Activated gamma-delta T cell treated with Interleukin-2 at 50 U/mL for 16 hours (primary cell): ENCODE measurements at places on chromosomes 12 and 14.

- peak; percentile 23 for DNase-seq
Measured at GRCh38 chr14:57390806-57391516, 575 bp downstream of the NAA30 start.

DNA sequence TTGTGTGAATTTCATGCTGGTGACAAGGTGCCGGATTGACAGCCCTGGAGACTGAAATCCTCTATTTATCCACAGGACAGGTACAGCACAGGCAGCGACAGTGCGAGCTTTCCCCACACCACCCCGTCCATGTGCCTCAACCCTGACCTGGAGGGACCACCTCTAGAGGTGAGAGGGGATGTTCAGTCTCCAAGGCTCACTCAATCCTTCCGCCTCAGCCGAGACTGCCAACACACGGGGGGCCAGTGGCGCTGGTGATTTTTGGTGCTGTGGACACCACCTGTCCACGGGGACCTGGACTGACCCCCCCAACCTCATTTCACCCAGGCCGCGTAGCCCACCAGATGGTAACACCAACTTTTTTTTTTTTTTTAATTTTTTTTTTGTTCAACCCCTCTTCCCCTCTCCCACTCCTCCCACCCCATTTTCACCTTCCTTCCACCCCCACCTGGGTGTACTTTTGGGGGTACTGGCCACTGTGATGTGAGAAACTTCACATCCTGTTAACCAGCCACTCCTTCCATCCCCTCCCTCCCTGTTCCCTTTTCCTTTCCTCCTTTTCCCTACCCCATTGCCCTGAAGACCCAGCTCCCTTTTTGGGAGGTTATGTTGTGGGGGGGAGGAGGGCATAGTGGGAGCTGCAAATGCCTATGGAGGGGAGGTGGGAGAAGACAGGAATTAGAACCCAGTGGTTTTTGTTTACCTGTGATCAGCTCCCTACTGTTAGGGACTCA lies 12.9 kb downstream of the PCBP2 start:
- no peak for DNase-seq

DNA sequence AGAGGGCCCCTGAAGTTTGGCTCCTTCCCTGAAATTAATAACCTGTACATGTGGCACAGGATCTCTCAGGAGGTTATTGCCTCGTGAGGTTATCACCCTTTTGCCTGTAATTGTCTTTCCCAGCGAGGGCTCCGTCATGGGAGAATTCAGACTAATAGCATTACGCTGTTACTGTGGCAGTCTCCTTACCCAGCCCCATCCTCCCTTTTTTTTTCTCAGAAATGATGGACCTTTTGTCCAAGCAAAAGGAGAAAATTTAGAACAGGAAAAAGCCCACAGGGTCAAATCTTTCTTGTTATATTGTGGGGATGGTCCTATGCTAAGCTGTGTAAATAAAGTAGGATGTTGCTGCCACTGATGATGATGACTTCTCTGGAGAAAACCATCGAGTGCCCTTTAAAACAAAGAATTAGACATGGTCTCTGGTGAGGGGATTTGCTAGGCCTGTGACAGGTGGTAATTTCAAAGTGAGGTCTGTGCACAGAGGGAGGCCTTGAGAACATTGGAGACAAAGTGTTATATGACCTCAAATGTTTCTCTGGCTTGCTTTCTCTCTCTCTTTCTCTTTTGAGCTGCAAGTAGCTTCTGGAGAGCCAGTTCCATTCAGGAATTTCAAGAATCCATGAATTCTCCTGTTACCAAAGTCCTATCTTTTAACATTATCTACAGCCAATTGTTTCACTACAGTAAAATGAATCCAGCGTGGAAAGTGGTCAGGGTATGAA lies 357.2 kb downstream of the BMP4 start:
- DNase-seq: no peak

DNA sequence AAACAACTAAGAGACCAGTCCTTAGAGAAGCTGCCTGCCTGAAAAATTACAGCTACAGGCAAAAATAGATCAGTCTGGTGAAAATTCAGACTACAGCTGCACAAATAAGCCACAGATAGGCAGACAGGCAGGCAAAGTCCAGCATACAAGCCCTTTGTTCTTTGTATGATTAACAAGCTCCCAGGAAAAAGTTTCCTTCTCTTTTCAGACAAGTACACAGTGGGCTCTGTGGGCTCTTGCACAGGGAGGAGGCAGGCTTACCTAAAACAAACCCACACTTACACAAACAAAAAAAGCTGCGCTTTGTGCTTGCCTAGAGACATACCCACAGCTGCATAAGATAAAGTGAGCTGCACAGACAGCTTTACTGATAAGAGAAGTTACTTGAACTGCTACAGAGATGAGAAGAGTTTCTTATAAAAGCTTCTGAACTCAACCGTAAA lies 7.7 kb downstream of the OR6C68 start:
- DNase-seq: no peak

DNA sequence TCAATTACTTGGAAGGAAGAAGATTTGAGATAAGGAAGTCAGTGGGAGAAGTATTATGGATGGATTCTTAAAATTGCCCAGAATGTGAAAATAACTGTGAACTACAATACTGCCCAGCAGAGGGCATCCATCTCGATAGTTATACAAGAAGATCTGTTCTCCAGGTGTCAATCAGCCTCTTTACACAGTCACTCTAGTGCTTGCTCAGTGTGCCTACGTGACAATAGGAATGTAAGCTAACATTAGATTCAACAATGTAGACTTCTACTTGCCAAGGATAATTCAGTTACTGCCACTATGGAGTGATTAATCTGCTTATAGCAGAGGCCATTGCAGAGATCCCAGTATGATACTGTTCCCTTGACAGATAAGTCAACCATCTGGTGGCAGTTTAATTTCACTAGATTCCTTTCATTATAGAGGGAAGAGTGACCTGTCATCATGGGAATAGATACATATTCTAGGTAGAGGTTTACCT lies 10.6 kb upstream of the MAP4K5 start:
- DNase-seq: peak; percentile 33

- peak; percentile 82 for DNase-seq
Measured at GRCh38 chr12:6461401-6462233, 8.9 kb downstream of the VAMP1 start.

GRCh38 chr12:57148469-57149244 lies 1.2 kb upstream of the LRP1-AS start:
- no peak for DNase-seq

DNA sequence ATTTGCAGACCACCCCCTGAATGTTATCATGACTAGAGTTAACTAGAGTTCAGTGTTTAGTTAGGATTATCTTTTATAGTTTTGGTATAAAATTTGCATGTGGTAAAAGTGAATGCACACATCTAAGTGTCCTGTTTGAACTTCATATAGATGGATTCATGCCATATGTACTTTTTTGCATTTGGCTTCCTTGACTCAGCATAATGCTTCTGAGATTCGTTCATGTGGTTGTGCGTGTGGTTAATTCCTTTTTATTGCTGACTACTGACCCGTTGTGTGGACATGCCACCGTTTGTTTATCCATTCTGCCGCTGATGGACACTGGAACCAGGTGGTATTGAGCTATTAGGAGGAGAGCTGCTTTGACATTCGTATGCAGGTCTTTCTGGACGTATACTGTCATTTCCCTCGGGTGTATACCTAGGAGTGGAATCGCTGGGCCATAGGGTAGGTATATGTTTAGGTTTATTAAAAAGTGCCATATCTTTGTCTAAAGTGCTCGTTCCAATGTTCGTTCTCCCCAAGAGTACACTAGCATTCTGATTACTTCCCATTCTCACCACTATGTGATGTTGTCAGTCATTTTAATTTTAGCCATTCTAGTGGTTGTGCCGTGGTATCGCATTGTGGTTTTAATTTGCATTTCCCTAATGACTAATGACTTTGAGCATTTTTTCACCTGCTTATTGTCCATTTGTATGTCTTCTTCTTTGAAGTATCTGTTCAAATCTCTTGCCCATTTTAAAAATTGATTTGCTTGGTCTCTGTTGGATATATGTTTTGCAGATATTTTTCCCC lies 37.7 kb downstream of the RIN3 start:
- no peak for DNase-seq

- no peak for DNase-seq
Measured at GRCh38 chr14:95255487-95255886, 64.2 kb downstream of the CLMN start.

- no peak for DNase-seq
Measured at GRCh38 chr12:106600503-106600902, 17.7 kb downstream of the RFX4 start.

- no peak for DNase-seq
Measured at GRCh38 chr14:42198010-42198409, 591.3 kb downstream of the LRFN5 start.
